ENCODE measurements at places on chromosomes 16 and 17.

DNA sequence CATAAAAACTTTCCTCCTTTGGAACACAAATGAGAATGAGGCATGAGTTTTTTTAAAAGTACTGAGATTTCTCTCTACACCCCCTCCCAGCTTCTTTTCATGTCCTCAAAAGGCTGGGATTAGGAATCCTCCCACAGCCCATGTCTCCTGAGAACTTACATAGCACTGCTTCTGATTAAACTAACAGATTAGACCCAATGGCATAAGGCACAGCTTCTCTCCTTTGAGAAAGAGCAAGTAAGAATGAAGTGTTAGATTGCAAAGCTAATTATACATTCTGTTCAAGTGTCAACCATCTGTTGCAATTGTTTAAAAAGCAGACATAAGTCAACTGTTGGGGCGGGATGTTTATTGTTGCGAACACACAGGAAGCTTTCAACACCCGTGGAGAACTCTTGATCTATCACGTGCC, 715.1 kb downstream of the CDH11 start:
- no peak for DNase-seq

DNA sequence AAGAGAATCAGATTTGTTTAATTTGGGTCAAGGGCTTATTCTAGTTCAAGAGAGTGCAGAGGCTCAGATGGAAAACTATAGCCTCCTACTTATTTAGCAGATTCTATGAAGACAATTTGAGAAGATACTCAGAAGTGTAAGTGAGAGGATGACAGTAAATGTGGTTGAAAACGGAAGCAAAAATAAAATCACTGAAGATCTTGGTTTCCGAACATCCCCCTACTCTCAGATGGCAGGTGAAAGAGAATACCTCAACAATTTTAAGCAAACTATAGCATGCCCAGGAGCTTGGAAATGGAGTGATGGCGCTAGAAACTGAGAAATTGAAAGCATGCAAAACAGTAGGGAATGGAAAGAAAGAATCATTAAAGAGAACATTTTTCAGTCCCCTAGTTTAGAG, 705.5 kb upstream of the CDH8 start:
- DNase-seq = no peak

DNA sequence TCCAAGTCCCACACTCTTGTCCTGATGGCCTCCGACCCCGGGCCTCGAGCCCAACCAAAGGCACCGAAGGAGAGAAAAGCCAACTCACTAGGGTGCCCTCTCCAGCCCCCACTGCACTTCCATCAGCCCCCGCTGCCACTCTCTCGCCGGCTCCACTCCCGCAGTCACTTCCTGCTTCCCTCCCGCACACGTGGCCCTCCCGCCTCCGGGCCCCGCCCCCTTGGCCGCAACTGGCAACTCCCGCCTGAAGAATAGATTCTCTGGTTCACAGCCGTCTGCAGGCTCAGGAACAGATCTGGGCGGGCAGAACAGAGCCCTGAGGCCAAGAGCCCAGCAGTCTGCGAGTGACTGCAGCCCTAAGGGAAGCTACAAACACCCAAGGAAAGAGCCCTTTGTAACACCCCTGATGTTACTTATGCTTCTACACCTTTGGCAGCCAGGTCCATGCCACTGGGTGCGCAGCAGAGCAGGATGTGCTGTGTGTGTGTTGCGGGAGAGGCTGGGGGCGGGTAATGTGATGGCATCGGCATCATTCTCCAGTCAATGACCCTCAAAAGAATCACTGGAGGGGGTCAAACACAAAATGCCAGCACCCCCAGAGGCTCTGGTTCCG, at the start of gene SLC39A11:
SLC39A11 (minus strand) TSS at position 166 of the 613 bp plus-strand sequence. CDS start 3,924 bp downstream, outside the sequence.
- DNase-seq = peak; percentile 92

GRCh38 chr16:2874912-2875362, 8.1 kb upstream of the FLYWCH2 start:
- peak; percentile 72 for DNase-seq

DNA sequence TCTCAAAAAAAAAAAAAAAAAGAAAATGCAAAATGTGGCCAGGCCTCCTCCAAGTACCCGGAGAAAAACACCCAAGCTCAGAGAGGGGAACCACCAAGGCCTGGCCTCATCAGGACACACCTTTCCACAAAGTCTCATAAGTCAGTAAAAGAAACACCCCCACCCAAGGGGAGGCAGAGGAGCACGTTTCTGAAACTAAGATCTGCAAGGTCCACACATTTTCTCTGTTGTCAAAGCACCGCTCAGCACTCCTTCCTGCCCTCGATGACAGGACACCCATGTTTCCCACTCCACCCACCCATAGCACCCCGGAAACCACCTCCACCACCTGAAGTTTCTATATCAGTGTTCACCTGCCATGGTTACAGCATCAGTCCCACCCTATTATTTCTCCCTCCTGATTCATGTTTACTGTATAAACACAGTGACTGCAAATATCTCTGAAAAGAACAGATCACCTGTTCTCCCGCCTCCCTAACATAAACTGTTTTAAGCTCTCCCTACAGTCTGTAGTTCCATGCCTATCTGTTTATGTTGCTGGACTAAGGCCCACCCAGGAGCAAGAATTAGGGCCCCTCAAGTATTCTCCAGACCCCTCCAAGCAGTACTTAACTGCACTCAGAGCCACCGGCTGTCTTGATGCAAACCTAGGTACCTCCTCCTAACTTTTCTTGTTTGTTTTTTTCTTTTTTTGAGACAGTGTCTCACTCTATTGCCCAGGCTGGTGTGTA, 2.0 kb downstream of the CORO7 start:
- DNase-seq = peak; percentile 94

DNA sequence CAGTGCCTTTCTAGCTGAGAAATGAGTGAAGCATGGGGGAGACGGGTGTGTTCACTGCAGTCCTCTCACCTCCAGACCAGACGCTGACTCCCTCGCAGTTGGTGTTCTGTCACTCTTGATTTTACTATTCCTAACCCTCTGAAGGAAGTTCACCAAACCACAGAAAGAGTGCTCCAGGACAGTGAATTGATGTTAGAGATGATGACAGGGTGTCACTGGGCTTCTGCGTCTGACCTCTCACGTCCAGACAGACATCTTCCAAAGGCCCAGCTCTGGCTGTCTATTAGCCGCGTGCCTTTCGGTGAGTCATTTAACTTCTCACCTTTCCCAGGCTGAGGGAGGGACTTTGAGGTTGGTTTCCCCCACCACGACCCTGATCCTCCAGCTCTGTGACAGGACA, 8.2 kb downstream of the CRAMP1 start:
- no peak for DNase-seq

DNA sequence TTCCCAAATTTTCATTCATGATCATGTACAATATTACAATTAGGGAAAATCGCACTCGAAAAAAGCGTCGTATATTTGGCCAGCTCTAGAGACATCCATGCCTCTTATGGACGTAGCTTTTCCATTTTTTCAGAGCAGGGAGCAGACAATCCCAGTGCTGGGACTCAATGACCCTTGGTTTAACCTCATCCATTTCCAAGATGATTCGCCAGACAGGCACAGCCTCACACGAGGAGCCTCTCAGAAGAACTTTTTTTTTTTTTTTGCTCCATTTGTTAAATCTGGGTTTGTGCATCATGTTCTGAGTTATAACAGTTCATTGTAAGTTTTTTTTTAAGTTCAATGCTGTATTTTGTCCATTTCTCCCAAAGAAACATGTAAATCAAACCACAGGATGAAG, 92.1 kb downstream of the ZDHHC7 start:
- DNase-seq = no peak

GRCh38 chr16:31118223-31119155, 1.0 kb downstream of the KAT8 start:
- no peak for DNase-seq

GRCh38 chr16:1323296-1324239, 9.9 kb upstream of the BAIAP3 start:
- DNase-seq = no peak

DNA sequence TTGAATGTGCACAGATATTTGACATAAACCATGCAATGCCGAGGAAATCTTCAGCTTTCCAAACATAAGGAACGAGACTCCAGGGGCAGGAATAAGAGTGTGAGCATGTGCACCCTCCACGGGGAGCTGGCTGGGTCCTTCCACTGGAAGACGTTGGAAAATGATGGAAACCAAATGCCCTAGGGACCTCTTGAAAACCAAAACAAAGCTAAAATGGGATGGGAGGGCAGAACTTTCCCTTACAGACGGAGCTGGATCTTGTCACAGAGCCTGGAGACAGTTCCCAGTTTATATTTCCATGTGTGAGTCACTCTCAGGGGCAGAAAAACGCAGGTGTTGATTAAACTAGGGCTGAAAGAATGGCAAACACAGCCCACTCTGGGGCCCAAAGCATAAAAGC, 34.4 kb upstream of the DNAH17 start:
- DNase-seq = no peak

GRCh38 chr17:68288804-68289203, 2.1 kb downstream of the SLC16A6 start:
- DNase-seq = peak; percentile 50

GRCh38 chr17:81050645-81051625, 16.0 kb downstream of the BAIAP2 start:
- no peak for DNase-seq

- DNase-seq = no peak
Observed at GRCh38 chr16:10402975-10403374, 17.1 kb downstream of the ATF7IP2 start.

- DNase-seq = no peak
Observed at GRCh38 chr17:4161967-4162305, 18.9 kb downstream of the CYB5D2 start.

GRCh38 chr17:78284146-78284545, 52.7 kb downstream of the TMEM235 start:
- no peak for DNase-seq

- DNase-seq = no peak
Observed at GRCh38 chr17:41976142-41976768, 9.7 kb downstream of the CNP start.

DNA sequence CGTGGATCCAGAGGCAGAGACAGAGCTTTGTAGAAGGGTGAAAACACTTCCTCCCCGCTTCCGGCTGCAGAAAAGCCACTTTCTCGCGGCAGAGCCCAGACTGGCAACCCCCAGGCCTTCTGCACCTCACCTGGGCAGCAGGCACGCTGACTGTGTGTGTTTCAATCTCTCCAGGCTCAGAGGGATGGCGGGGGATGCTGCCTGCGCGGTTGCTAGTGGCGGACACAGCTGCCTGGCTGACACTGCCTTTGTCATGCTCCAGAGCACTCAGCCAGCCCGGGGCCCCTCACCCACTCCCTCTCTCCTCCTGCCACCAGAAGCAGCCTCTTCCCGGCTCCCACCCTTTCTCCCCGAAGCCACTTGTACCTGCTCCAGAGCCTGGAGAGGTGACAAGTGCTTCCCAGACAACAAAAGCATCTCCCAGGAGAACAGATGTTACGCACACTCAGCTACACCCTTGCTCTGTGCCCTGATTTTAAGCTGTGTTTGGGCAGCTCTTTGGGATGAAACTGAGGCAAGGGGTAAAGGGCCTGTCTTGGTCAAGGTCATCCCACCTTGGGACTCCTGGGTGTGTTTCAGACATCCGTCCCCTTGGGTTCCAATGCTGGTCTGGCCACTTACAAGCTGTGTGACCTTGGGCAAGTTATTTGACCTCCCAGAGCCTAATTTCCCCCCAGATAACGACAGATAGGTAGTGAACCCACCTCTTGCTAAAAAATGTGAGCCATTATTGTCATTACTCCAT, 9.2 kb upstream of the GLIS2 start:
- DNase-seq = peak; percentile 66

DNA sequence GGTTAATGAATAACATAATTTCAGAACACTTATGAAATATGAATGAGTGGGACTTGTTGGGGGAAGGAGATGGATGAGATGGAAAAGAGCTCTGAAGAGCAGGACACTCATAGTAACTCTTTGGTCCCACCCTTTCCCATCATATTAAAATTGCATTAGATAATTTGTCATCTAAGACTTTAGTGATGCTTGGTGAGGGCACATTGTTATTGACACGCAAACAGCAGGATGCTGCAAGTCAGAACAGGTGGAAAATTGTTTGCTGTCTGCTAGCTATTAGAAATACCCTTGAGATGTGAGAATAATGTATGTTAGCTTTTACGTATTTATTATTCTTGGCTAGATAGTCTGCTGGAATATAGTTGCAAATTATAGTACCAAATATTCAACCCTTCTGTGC, 75.7 kb downstream of the TANC2 start:
- DNase-seq = no peak

- DNase-seq = peak; percentile 37
Observed at GRCh38 chr17:44065668-44066203, 735 bp downstream of the LSM12 start.

GRCh38 chr17:76036497-76037261, 9.6 kb upstream of the EVPL start:
- no peak for DNase-seq

DNA sequence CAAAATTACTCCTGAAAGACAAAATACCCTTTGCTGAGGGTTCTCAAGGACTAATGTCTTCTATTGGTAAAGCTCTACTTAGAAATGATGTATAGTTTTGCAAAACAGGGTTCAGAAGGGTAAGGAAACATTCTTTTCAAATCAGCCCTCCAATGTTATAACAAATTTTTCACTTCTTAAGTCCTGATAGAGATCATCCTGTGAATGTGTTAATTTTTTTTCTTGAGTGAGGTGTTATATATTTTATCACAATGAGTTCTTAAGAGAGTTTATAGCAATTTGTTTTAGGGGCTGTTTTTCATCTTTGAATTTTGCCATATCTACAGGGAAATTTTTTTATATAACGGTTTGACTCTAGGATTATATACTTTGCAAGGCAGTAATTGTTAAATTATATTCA, 29.5 kb downstream of the CYB5B start:
- DNase-seq = no peak

- no peak for DNase-seq
Observed at GRCh38 chr17:72307836-72308235, 187.0 kb downstream of the SOX9 start.

DNA sequence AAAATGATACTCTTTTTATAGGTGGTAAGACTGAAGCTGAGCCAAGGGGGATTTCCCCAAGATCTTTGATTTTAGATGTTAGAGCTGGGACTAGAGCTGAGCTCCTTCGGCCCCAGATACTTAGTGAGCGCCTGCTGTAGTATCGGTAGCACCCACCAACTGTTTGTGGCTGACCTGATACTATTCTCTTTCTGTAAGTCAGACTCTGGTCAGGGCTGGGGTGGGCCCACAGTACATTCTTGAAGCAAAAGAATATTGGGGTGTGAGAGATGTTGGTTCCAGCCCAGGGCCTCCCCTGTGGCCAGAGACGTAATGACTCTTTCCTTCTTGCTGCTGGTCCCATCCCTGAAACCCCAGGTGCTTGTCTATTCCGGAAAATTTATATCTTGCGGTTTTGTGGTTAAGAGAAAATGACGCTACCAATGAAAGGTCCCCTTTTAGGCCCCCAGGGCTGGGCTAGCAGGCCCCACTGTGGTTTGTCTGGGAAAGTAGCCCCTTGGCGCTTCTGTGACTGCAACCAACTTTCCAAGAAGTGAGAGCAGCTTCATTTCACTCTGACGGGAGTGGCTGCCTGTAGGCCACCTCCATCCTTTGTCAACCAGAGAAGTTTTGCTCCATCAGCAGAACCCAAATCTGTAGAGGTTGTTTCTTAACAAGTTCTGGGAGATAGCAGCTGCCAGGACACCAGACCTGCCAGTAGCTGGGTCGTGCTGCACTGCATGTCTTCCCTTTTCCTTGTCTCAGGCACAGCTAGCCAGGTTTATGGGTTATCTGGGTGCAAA, 86.4 kb upstream of the LGALS9 start:
- peak; percentile 92 for DNase-seq

Measured in activated naive CD4-positive, alpha-beta T cell treated with anti-CD3 and anti-CD28 coated beads for 36 hours (primary cell).